ENCODE measurements at places on chromosomes 1 and 21.
A peak's percentile ranks its signal among the peaks of the same experiment; 100 is the strongest.

GRCh38 chr1:10720635-10721034 lies 75.8 kb downstream of the CASZ1 start:
- DNase-seq: no peak

DNA sequence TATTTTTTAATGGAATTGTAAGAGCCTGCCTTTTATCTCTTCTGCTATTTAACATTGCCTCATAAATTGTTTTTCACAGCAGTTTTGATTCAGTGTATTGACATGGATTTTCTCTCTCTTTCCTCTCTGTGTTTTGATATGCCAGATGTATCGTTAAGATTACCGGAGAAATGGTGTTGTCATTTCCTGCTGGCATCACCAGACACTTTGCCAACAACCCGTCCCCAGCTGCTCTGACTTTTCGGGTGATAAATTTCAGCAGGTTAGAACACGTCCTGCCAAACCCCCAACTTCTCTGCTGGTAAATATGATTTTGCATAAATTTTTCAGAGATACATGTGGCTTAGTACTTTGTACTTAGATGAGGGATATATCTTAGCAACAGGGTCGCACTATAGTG lies 23.1 kb upstream of the DYNLT5 start:
- peak; percentile 22 for DNase-seq

DNA sequence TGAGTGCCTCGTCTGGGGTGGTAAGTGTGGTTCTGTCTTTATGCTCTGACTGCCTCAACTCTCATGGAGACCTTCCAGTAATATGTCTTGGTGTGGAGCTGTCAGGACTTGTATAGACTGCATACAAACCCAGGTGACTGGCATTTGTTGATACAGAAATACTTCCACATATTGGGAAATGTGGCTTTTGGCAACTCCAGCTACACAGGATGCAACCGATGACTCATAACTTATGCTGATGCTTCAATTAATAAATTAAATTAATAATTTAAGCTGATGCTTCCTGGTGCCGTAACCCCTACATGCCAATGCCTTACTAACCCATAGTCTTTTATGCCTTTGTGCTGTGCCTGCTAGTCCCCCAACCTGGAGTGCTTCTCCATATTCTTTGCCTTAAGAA lies 72.3 kb upstream of the ARTN start:
- no peak for DNase-seq

- DNase-seq: no peak
These were observed 160.5 kb downstream of the LTN1 start for GRCh38 chr21:28832013-28832714.

GRCh38 chr1:20840731-20841130 lies 53.6 kb upstream of the HP1BP3 start:
- no peak for DNase-seq

DNA sequence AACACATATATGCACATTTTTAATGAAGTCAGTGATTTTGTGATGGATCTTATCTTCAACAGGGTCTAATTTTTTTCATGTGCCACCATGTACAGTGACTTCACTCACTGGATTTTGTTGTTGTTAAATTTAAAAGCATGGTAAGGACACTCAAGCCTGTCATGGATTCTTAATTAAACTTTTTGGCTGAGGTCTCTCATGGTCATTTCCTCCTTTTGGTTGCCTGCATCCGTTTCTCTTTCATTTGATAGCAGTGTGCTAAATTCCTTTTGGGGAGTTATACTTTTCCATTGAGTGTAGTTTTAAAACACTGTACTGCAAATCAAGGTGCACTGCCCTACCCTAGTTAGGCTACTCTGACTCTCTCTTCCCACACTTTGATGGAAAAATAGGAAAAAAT lies 13.2 kb upstream of the CRB1 start:
- no peak for DNase-seq

- DNase-seq: no peak
These were observed 110.3 kb upstream of the PALMD start for GRCh38 chr1:99535470-99536164.

DNA sequence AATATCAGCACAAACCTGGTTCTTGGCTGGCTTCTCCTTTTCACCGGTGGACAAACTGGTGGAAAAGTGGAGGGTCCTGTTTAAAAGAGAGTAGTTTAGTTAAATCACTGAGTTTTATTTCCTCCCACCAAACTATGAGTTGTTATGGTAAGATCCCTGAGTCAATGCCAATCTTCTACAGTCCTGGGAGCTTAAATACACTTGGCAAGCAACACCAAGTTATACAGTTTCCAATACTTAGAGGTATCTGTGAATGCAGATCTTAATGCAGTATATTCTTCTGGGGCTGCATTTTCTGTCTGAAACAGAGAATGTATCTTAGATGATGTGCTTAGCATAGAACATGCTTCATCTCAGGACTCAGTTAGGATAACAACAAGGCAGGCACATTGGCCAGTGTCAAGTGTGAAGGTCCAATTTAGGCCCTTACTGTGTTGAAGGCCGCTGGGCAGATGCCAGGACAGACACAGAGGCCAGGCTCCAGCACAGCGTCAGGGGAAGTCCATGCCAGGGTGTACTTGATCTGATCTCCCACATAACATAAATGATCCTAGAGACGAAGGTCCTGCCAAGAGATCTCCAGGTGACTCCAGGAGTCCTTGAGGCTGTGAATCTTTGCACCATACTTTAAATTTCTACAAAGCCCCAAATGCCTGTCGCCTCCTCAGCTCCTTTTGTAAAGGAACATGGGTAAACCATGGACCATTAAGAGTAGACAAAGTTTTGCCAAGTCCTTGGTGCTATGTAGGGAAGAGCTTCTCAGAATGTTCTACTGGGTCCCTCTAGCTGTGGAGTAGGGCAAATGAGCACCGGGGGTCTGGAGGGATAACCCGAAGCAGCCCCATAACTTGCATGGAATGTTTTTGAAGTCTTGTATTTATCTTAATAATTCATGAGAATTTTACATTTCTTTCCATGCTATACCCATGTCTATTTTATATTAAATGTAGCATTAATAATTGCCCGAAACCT lies 76.8 kb downstream of the KCNJ15 start:
- DNase-seq: peak; percentile 22

DNA sequence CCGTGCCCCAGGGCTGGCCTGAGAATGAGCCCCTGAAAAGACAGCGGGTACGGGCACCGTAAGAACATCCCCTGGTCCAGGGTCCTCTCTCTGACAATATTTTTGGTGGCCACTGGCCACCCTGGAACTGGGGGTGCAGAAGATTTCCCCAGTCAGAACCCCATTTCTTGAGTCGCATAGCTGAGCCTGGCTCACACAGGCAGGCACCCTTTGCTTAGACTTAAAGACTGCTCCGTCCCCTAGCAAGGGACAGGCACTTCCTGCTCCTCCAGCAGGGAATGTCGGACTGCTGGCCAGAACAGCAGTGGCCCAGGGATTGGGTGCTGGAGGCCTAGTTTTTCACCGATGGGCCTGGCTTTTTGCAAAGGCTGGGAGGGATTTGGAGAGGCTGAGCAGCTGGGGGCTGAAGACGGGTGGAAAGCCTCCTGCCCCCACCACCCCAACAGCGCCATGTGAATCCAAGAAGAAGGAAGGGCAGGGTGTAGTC lies 4.3 kb downstream of the OLIG2 start:
- DNase-seq: no peak

DNA sequence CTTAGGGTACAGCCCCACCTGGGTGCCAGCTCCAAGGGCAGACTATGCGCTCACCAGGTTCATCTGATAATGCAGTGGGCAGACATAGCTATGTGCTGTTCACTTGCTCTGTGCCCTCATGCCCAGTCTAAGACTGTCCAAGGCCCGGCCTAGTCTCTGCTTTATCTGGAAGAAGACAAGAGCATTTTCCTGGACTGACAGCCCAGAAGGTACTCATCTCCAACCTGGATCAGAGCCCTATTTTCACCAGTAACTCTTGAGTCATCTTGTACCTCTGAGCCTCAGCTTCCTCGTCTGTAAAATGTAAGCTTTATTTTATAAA lies 28.5 kb upstream of the LRRC8C start:
- no peak for DNase-seq

DNA sequence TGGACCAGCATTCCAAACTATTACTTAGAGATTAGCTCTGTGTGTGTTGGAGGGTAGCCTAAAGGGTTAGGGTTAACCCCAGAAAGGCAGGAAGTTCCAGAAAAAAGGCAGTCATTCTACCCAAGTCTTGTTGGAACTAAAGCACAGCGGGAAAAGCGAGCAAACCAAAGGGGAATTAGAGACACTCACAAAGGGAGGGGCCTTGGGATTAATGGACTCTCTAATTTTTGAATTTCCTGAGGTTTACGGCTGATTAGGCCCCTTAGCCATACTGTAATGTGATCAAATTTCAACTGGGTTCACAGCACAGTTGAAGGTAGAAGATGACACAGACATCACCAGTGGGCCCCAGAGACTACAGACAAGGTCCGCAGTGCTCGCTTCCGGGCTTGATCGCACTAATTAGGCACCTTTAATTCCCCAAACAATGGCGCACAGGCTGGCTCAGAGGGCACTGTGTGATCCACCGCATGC lies 28.3 kb downstream of the CAPZB start:
- DNase-seq: no peak

DNA sequence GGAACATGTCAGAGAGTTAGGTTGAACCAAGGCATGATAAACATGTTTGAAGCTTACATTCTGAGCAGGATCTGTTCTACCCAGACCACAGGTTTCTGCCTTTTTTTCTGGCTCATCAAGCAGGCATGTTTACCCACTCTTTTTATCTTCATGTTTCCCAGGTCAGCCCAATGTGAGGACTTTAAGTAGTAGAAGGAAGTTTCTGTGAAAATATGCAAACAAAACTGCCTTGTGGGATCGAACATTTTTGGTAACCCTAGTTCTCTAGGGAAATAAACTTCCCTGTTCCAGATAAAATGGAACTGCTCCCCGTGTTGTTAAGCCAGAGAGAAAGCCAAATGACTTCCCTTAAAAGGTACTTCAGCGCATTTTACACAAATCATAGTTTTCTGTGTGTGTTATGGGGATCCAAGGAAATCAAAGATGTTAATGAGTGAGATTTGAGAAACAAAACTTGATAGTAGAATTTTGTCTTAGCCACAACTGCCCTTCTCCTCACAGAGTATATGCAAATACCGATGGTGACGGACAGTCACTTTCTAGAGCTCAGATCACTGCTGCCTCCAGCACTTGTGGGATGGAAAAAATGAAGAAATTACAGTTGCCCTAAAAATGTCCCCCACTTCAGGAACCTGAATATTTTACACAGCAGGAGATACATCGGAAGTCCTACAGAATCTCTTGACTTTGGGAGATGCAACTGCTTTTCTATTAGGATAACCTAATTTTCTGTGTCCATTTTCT lies 765 bp upstream of the HIPK1 start:
- no peak for DNase-seq

GRCh38 chr1:86068841-86069756 lies 87.5 kb downstream of the COL24A1 start:
- DNase-seq: no peak

GRCh38 chr1:3134381-3135072 lies 65.5 kb downstream of the PRDM16 start:
- no peak for DNase-seq

GRCh38 chr1:2130156-2130555 lies 64.4 kb downstream of the FAAP20 start:
- no peak for DNase-seq

GRCh38 chr1:203424861-203425662 lies 50.5 kb upstream of the PRELP start:
- DNase-seq: no peak

DNA sequence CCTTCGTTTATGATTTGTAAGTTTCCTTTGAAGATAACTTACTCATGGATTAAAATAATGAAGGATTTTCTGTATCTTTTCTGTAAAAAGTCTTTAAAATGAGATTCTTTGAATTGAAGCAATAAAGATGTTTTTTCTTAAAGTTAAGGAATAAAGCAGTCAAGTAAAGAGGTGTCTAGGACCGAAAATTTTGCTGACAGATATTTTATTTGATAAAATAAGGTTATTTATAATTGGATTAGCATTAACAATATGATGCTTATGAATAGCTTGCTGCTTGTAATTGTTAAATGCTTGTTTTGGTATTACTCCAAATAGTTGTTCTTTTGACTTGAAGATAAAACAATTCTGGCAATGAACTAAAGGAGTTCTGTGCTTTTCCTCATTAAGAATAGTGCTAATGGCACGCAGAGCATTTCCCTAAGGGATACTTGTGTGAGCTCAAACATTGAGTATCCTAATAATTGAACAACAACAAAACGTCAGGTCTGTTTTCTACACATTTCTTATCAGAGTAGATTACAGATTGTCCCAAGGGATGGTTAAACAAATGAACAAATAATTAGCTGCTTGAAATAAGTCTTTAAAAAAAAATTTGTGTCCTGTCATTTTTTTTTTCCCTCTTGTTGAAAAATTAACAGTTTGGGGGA lies 16.6 kb downstream of the TSNAX start:
- DNase-seq: no peak

- DNase-seq: no peak
These were observed 510.0 kb downstream of the USP25 start for GRCh38 chr21:16239659-16240265.

DNA sequence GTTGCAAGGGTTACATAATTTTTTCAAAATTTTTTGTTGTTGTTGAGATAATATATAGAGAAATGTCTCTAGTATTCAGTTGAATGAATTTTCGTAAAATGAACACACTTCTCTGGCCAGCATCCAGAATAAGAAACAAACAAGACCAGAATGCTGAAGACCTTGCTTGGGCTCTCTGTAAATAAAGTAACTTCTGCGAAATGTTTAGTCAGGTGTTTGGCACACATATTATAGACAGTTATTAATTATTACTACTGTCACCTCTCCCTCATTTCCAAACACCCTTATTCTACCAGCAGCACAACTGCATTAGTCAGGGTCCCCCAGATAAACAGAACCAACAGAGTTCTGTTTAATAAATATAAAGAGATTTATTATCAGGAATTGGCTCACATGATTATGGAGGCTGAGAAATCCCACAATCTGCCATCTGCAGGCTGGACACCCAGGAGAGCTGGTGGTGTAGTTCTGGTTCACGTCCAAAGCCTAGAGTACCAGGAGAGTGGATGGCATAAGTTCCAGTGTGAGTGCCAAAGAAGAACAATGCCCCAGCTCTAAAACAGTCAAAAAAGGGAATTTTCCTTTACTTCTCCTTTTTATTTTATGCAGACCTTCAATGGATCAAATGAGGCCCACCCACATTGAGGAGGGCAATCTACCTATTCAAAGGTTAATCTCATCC lies 44.1 kb upstream of the KCND3 start:
- no peak for DNase-seq

DNA sequence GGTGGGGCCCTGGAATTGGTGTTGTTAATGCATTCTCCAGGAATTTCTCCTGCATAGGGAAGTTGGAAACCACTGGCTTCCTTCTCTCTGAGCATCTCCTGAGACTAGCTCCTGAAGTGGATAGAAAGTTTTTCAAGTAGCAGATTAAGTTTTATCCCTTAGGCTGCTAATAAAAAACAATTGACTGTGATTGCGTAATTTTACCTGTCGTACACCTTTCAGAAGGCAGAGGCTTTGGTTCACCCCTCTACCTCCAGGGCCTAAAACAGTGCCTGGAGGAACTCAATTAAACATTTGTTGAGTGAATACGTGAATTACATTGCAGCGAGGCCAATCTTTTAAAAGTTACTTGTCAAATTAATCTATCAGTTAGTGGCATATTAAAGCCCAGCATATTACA lies 3.4 kb downstream of the ITSN1 start:
- DNase-seq: no peak

Data from HTR-8/SVneo (cell line).